ENCODE measurements at places on chromosomes 5 and 9. TPM values are rescaled to one million over a fixed set of nuclear protein-coding genes. Genes with fewer than 3 reads are reported as not detected.

DNA sequence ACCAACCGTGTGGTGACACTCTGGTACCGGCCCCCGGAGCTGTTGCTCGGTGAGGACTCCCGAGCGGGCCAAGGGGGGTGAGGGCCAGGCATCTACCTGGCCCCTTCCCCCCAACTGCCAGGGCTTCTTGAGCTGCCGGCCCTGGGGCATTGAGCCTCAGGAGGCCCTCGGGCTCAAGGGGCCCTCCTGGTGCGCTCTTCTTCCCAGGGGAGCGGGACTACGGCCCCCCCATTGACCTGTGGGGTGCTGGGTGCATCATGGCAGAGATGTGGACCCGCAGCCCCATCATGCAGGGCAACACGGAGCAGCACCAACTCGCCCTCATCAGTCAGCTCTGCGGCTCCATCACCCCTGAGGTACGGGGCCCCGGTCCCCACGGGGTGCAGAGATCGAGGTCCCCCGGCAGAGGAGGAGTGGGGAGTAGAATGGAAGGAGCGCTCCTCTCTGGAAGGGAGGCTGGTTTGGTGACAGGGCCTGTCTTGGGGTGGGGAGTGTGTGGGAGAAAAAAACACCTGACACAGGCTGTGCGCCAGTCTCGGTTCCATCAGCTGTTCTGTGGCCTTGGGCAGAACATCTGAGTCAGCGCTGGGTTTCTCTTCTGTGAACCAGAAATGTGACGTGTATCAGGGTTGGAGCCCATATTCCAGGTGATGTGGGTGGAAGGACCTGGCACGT is 2.6 kb downstream of the CDK9 start:
- no peaks in the 10 kb centered on the region for H3K27me3 ChIP-seq
- no peak overlapping the region for H3K4me3 ChIP-seq
- H3K4me1 ChIP-seq = peaks cover 36% of the 10 kb centered on the region
- no peak for DNase-seq

DNA sequence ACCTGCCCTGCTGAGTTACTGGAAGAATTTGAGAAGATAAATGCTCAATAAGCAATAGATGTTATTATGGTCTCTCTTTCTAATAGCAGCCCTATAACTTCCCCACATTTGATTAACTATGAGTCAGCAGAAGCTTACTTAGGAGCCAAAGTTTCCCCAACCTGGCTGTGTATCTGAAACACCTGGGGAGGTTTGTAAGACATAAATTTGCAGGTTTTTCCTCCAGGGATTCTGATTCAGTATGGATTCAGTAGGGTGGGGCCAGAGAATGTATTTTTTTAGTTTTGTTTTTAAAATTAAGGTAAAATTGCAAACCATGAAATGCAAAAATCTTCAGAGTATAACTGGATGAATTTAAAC is 44.9 kb upstream of the GNPDA1 start:
- H3K27me3 ChIP-seq = no peaks in the 10 kb centered on the region
- no peak overlapping the region for H3K4me3 ChIP-seq
- H3K4me1 ChIP-seq = no peaks in the 10 kb centered on the region
- no peak overlapping the region for H3K27ac ChIP-seq
- DNase-seq = no peak

DNA sequence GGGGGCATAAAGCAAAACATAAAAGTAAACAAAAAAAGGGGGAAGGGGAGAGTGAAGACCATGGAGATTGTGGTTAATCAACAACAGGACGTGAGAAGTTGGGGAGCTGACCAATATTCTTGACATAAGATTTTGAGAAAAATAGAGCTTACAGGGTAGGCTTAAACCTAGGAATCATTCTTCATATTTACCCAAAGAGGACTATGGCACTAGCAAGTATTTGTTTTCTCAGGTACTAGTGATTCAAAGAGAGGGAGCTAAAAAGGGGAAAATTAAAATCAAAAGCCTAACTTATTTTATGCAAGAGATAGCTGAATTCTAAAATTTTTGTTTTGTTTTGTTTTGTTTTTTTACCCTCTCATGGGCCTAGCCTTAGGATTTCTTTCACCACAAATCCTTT is 427.5 kb downstream of the PIK3R1 start:
- DNase-seq = no peak
- H3K4me1 ChIP-seq = no peaks in the 10 kb centered on the region
- H3K4me3 ChIP-seq = no peak overlapping the region
- H3K27ac ChIP-seq = no peak overlapping the region
- H3K27me3 ChIP-seq = no peaks in the 10 kb centered on the region
- no peaks in the 10 kb centered on the region for H3K36me3 ChIP-seq

Gene TPM2
- 23.8 TPM for total RNA-seq

Gene CORO2A
- total RNA-seq = 3.6 TPM

- no peak overlapping the region for H3K27ac ChIP-seq
- no peaks in the 10 kb centered on the region for H3K27me3 ChIP-seq
- no peak overlapping the region for H3K4me3 ChIP-seq
- no peaks in the 10 kb centered on the region for H3K4me1 ChIP-seq
- no peaks in the 10 kb centered on the region for H3K36me3 ChIP-seq
Observed at GRCh38 chr9:83383034-83383433, 155.2 kb downstream of the FRMD3 start.

DNA sequence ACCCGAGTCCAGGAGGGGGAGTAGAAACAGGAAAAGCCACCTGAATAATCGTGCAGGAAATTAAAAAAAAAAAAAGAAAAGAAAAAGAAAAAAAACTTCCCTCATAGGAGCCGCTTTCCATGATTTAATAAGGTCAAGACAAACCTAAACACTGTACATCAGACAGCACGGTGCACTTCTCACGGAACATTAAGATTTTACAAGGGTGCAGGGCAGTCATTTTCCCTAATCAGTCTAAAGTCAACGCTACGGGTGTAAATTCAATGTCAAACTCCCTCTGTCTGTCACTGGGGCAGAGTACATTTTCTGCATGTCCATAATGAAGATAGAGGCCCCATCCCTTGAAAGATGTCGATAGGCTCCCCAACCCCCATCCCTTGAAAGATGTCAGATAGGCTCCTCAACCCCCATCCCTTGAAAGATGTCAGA is 139.7 kb downstream of the TSSK1B start:
- peaks cover 23% of the 10 kb centered on the region for H3K4me1 ChIP-seq
- no peaks in the 10 kb centered on the region for H3K36me3 ChIP-seq
- H3K27me3 ChIP-seq = peaks cover 30% of the 10 kb centered on the region
- DNase-seq = no peak

Gene CCDC171
- total RNA-seq = 2.6 TPM

Gene SLC46A2
- total RNA-seq = 0.18 TPM
